ENCODE measurements at places on chromosomes 2 and 18. TPM values are rescaled to one million over a fixed set of nuclear protein-coding genes. Genes with fewer than 3 reads are reported as not detected.

IKZF2 gene
- total RNA-seq, result 18.9 TPM

ALPI gene
- total RNA-seq, result not detected

AMER3 gene
- total RNA-seq, result not detected

FN1 gene
- total RNA-seq, result 0.05 TPM

ANKRD36C gene
- total RNA-seq, result 71.8 TPM

Data from naive thymus-derived CD8-positive, alpha-beta T cell (primary cell).